ENCODE measurements at places on chromosomes 4 and X.

- DNase-seq, result no peak
Measured at GRCh38 chrX:47148946-47149345, 3.9 kb downstream of the RBM10 start.

GRCh38 chr4:21470535-21470934 is 478.0 kb downstream of the KCNIP4 start:
- no peak for DNase-seq

GRCh38 chrX:9775930-9776329 is 10.3 kb upstream of the GPR143 start:
- no peak for DNase-seq

GRCh38 chr4:7797330-7797729 is 142.3 kb downstream of the AFAP1 start:
- DNase-seq, result no peak

DNA sequence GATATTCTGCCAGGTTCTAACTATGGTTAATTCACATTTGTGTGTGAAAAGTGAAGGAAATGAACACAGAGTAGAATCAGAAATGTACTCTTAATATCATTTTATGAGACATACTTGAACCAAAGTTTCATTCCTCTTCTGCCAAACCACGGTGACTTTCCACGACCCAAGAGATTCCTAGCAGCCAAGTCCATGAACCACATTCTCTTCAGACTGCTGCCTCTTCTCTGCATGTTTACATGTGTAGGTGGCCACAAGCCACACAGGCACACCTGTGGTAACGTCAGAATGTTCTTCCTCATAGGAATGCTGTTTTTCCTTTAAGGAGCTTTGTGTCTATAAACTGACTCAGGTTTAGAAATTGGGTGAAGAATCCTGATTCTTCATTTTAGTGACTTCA is 1411.2 kb downstream of the RAPGEF2 start:
- DNase-seq, result no peak

DNA sequence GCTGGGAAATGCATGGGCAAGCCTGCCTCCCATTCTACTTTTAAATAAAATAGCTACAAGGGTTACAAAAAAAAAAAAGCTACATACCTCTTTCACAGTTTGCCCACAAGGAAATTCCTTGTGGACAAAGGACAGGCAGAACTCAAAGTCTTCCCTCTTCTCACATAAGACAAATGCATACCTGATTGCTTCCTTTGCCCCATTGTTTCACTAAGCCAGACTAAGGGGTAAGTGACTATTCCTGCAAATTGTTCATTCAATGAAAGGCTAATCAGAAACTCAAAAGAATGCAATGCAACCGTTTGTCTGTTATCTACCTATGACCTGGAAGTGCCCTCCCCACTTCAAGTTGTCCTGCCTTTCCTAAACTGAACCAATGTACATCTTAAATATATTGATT is 780.6 kb downstream of the FAM133A start:
- no peak for DNase-seq

- no peak for DNase-seq
Measured at GRCh38 chr4:185567381-185568376, 32.4 kb upstream of the PDLIM3 start.

- no peak for DNase-seq
Measured at GRCh38 chr4:111535792-111536191, 609.5 kb upstream of the FAM241A start.

DNA sequence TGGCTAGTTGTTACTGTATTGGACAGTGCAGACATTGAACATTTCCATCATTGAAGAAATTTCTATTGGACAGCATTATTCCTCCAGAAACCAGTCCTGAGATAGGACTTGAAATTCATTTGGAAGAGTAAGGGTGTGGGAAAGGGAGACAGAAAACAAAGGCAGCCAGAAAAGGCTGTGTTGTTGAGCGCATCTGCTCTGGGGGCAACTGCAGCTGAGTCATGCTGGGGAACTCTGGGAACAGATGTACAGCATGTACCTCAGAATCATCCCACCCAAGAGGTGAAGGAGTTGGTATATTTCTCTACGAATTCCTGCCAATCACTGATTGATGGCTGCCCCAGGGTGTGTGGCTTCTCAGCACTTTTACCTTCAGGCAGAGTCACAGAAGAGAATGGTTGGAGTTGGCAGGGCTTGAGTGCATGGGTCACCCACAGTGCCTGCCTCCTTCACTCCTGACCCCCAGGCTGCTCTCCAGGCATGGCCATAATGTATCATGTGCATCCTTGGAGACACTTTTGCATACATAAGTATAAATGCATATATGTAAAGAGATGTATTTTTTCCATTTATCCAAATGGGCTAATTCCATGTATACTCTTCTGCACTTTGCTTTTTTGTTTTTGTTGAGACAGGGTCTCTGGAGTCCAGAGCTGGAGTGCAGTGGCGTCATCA is 39.4 kb downstream of the GEMIN8 start:
- no peak for DNase-seq

DNA sequence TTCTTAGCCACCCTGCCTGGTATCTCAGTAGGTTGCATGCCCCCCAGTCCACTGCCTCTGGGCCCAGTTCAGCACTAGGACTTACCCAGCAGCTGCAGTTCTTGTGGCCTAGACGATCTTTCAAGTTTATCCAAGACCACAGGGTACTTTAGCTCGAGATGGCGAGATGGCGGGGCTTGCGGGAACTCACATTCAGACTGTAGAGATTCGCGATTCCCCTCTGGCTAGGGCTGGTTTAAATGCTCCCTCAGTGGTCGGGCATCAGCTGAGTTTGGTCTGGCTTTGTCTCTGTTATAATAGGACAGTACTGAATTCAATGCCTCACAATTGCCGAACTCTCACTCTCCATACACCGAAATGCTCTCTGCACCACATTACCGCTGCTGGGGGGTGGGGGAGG is 18.4 kb upstream of the RFC1 start:
- DNase-seq, result no peak

DNA sequence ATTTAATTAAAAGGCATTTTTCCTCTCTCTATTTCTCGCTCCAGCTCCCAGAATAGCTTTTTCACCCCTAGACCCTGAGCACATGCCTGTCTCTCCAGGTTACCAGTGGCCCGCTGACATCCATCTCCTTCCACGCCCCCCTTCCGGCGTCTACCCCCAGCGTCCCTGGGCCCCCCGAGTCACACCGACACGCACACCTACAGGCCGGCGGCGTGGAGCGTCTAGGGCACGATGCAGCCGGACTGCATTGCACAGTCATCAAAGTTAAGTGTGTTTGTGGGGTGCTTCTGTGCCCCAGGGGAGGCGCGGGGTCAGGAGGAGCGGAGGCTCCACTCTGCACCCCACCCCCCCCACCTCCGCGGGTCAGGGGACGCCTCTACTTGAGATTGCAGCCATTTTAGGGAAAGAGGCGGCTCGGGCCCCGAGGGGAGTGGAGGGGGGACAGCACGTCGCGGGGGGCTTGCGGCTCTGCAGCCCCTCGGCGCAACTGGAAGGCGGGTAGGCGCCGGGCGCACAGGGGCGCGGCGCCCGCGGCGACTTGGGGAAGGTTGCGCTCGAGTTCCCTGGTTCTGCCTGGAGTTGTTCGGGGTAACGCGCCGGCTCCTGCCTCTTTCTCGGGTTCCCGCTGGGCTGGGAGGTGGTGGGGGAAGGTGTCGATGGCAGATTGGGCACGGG is 112.7 kb downstream of the DHX15 start:
- no peak for DNase-seq

GRCh38 chrX:97039363-97040029 is 155.8 kb downstream of the RPA4 start:
- no peak for DNase-seq

GRCh38 chr4:159023741-159024140 is 79.1 kb upstream of the RAPGEF2 start:
- no peak for DNase-seq

- DNase-seq, result no peak
Measured at GRCh38 chr4:153119626-153120025, 84.6 kb upstream of the TRIM2 start.

DNA sequence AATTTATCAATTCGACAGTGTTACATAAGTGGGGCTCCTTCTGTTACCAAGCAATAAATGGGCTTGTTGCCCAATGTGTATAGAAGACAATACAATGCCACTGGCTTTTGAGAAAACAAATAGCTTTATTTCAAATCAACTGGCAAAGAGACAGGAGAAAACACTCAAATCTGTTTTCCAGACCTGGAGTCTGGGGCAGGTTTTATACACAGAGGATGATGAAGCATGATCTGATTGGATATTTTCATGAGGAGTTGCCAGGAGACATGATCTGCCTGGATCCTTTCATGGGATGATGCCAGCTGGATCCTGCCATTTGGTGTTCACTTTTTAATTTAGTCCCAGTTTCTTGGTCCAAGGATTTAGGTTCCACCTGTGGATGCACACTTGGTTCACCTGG is 287.9 kb downstream of the CXXC4 start:
- DNase-seq, result no peak

DNA sequence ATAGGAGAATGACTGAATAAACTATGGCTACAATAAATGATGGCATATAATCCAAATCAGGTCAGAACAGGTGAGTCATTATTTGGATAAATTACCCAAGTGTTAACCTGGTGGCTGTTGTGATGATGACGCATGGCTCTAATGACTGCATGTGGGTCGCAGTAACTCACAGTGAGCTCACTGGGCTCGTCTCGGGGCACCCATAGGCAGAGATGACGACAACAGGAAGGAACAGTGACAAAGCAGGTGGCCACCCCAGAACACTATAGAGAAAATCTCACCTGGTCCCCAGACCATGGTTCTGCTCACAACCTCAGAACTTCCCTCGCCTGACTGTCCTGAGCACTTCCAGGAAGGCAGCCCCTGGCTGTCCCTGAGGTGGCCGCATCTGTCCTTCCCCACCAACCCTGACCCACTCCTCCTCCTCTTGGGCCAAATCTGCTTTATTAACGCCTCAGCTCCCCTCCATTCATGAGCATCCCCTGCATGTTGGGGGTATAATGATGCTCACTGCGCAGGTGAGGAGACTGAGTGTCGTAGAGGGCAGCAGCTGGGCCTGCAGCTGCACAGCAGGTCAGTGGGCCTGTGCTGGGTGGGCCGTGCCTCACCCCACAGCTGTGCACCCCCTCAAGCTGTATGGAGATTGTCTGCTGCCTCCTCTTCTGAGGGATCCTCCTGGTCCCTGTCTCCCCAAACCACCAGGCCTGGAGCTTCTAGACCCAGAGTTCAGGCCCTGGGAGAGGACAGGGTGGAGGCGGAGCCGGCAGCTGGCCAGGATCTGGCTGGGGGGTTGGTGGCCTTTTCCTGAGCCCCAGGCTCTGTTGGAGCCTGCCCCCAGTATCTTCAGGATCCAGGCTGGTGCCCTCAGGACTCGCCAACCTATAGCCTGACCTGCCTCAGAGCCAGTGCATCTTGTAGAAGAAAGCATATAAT is 30.9 kb upstream of the FAM156A start:
- DNase-seq, result no peak

DNA sequence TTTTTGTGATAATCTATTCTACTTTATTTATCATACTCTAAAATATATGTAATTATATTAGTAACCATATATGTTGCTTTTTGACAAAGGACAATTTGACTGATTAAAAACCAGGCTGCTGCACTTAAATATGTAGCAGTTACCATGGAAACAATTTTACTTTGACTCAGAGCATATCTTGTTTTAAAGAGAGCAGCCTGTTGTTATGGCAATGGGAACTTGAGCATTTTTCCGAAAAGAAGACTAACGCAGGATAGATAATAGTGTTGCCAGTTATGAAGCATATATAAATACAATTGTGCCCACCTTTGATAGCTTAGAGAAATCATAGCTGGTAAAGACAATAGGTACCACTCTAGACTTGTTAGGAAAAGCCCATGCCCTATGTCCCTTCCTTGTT is 283.0 kb downstream of the GASK1B start:
- DNase-seq, result no peak

DNA sequence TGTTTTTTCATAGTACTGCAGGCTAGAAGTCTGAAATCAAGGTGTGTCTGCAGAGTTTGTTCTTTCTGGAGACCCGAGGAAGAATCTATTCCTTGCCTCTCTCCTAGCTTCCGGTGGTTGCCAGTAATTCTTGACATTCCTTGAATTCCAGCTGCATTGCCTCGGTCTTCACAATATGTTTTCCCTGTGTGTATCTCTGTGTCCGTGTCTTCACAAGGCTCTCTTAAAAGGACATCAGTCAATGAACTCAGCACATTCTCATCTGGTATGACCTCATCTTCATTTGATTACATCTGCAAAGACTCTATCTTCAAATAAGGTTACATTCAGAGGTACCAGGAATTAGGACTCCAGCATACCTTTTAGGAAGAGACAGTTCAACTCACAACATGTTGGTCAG is 163.4 kb downstream of the BANK1 start:
- no peak for DNase-seq

GRCh38 chr4:148735432-148736155 is 293.4 kb upstream of the NR3C2 start:
- DNase-seq, result no peak

DNA sequence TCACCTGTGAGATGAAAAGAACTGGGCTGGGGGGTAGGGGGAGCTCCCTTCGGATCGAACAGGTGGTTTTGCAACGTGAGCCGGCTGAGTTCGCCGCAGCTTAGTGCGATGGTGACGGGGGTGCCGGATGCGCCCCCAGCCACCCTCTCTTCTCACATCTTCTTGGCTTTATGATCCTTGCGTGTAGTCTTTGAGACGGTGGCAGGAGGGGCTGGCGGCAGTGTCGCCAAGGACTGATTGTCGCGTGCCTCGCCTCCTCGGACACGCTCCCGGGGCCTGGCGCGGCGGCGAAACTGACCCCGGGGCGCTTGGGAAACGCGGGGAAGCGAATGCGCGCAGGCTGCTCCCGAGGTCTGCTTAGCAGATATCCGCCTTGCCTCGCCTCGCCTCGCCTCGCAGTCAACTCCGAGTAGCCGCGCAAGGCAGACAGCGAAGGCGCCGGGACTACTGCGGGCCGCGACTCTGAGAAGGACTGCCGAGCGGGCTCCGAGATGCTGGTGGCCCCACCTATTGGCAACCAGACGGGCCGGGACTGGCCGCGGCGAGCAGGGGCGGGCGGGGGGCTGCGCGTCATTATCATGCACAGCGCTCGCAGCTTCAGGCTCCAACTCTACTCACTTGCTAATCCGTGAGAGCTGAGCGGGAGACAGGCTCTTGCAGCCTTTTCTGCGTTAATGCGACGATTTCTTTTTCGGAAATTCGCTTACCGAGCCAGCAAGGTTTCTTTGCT is 1.5 kb downstream of the GRID2 start:
- DNase-seq, result peak; percentile 0

GRCh38 chrX:125198546-125198945 is 121.1 kb upstream of the TEX13C start:
- no peak for DNase-seq

- DNase-seq, result no peak
Measured at GRCh38 chrX:116272322-116272721, 101.8 kb downstream of the AGTR2 start.

Measured in stimulated activated CD8-positive, alpha-beta memory T cell treated with anti-CD3 and anti-CD28 coated beads, Interleukin-4, amount 100 ng/mL, for 1 hour (primary cell).